HCT116 (cell line): ENCODE measurements at places on chromosomes 2 and 18. TPM values are rescaled to one million over a fixed set of nuclear protein-coding genes. Genes with fewer than 3 reads are reported as not detected.
A peak's percentile ranks its signal among the peaks of the same experiment; 100 is the strongest.

DNA sequence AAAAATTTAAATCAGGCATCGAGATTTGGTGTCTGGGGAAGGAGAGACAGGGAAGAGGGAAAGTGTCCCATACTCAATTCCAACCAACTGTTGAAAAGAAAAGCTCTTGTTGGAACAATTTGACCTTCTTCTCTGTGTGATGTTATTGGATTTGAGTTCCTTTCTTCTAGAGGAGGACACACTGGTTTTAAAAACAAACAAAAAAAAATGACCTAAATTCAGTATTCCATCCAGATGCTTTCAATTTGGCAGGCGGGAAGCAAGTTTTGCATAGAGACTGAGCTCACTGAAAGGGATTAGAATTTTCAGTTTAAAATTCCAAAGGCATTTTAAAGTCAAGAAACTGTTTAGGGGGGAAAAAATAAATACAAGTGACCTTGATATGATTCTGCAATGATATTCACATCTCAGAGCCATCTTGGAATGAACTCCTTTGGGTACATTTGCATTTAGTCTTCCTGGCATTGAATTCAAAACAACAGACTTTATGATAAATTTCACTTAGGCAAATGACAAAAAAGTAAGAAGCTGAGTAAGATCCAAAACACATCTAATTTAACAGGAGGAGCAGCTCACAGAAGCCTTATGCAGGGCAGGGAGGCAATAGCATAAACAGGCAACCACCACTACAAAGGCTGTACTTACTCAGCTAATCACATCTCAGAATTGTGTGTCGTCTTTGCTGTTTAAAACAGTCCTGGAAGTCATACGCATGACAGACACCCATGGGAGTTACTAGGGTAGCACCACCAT, 126.8 kb downstream of the CDH20 start:
- no peak for DNase-seq

DNA sequence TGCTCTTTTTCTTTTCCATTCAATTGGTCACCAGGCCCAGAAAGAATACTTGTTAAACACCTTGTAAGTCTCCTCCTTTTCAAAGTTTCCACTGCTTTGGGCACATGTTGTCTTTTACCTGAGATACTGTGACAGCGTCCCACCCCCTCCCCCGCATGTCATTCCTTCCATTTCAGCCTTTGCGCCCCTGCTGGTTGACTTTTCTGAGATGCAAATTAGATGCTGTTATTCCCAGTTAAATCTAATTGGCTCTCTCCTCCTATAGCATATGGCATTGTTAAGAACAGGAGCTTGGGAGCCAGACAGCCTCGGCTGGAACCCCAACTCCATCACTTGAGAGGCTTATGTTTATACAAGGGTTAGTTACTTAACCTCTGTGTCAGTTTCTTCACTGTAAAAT, 80.3 kb upstream of the GAREM1 start:
- DNase-seq, result peak; percentile 23

The SERPINB11 gene
- total RNA-seq, result not detected

- no peak for DNase-seq
These were observed 56.4 kb downstream of the TTC32 start for GRCh38 chr2:19845323-19845920.

The CD207 gene
- not detected for total RNA-seq

The SLC4A5 gene
- total RNA-seq, result 0.91 TPM

The MREG gene
- 16.9 TPM for total RNA-seq

- DNase-seq, result no peak
These were observed 24.9 kb upstream of the SLC3A1 start for GRCh38 chr2:44250376-44250775.

- DNase-seq, result no peak
These were observed 93.7 kb downstream of the MAPRE2 start for GRCh38 chr18:35134791-35135531.
